Left ventricle myocardium inferior (tissue), 1 donor: ENCODE measurements at places on chromosomes 3 and 15.

GRCh38 chr3:17070161-17070959 lies 185.6 kb downstream of the PLCL2 start:
- peak; percentile 56 for DNase-seq

GRCh38 chr3:52140000-52140399 lies 14.2 kb downstream of the POC1A start:
- peak; percentile 61 for DNase-seq

- DNase-seq = no peak
Measured at GRCh38 chr3:42730706-42731420, 28.3 kb upstream of the HHATL start.

GRCh38 chr3:53161820-53162671 lies 1.0 kb downstream of the PRKCD start:
- DNase-seq = peak; percentile 44

GRCh38 chr3:124372775-124373174 lies 357.5 kb upstream of the UMPS start:
- DNase-seq = no peak

DNA sequence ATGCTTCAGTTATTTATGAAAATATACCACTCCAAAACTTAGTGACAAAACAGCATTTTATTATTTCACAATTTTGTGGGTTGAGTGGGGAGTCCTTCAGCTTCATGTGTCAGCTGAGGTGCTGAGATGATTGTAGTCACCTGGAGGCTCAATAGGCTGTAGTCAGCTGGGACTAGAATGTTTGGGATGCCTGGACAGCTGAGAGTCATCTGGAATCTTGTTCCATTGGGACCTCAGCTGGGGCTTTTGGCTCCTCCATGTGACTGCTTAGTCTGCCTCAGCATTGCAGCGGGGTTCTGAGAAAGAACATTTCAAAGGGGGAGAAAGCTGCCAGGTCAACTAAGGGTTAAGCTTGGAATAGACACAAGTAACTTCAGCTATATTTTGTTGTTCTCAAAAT lies 13.4 kb downstream of the STT3B start:
- DNase-seq = no peak

- DNase-seq = no peak
Measured at GRCh38 chr15:92112180-92112579, 258.7 kb downstream of the SLCO3A1 start.

- no peak for DNase-seq
Measured at GRCh38 chr15:93066224-93066681, 22.8 kb downstream of the RGMA start.

GRCh38 chr3:3016226-3016625 lies 93.9 kb downstream of the IL5RA start:
- no peak for DNase-seq

- peak; percentile 31 for DNase-seq
Measured at GRCh38 chr3:194137506-194138474, 1.8 kb downstream of the HES1 start.

- DNase-seq = no peak
Measured at GRCh38 chr3:129526121-129526900, 2.1 kb upstream of the RHO start.

DNA sequence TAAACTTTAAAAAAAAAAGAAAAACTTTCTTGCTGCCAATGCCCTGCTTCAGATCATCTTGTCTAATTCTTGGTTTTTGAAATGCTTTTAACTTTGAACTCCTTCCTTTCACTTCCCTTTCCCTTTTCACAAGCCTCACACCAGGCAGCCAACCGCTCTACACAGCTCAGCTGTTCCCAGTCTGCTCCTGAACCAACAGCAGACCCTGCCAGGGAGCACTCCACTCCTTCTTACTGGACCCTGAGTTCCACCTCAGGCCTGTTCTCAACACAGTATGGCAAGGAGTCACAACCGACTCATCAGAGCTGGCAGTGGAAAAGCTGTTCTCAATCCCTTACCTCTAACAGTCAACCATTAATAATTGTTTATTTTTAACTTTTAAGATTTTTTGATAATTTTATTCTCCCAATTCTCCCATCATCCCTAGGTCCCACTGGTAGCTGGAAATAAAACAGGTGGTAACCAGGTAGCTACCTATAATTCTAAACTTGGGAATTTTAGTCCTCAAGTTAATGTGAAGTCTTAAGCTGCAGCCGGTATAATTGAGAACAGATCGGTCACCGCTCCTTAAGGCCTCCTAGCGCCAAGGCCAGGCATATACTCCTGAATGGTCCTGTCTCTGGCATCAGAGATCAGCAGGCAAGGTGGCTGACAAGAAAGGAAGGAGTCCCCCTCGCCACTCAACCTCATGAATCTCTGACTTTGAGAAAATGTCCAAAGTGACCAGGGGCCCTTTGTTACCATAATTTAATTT lies 43.9 kb downstream of the BOC start:
- DNase-seq = no peak

- no peak for DNase-seq
Measured at GRCh38 chr15:56369234-56369633, 4.0 kb downstream of the TEX9 start.

- no peak for DNase-seq
Measured at GRCh38 chr3:50132421-50133282, 22.5 kb upstream of the SEMA3F start.

GRCh38 chr3:73547427-73548248 lies 77.1 kb downstream of the PDZRN3 start:
- DNase-seq = no peak

DNA sequence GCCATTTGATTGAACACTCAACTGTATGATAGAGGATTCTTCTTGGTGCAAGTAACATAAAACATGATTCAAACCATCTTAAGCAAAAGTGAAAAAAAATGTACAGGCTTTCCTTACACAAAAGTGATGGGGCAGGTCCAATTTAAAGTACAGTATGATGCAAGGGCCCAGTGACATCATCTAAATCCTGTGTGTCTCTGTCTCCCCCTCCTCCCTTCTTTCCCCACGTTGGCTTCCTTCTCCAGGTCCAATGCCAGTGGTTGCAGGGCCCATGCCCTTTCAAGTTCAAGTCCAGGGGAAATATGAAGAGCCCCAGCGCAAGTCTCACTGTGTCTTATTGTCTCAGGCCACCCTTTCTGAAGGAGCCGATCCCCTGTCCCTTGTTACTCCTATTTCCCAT lies 332.3 kb downstream of the SHQ1 start:
- no peak for DNase-seq

DNA sequence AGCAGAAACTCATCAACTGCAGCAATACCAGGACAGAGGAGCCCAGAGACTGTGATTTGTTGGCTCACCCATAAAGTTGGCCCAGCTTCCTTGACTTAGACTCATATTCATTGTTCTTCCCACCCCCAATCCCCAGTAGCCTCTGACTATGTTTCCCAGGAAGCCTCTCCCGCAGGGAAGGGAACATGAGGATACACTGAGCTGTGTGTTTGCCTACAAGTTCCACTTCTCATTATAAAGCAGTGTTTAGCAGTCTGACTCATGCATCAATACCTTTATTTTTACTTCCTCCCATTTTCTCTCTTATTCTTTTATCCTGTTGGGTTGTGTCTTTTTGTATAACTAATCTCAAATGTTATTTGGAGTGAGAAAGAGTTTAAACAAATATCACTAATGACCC lies 111.6 kb upstream of the PHLDB2 start:
- DNase-seq = no peak

GRCh38 chr3:155963570-155963969 lies 93.1 kb downstream of the GMPS start:
- no peak for DNase-seq

DNA sequence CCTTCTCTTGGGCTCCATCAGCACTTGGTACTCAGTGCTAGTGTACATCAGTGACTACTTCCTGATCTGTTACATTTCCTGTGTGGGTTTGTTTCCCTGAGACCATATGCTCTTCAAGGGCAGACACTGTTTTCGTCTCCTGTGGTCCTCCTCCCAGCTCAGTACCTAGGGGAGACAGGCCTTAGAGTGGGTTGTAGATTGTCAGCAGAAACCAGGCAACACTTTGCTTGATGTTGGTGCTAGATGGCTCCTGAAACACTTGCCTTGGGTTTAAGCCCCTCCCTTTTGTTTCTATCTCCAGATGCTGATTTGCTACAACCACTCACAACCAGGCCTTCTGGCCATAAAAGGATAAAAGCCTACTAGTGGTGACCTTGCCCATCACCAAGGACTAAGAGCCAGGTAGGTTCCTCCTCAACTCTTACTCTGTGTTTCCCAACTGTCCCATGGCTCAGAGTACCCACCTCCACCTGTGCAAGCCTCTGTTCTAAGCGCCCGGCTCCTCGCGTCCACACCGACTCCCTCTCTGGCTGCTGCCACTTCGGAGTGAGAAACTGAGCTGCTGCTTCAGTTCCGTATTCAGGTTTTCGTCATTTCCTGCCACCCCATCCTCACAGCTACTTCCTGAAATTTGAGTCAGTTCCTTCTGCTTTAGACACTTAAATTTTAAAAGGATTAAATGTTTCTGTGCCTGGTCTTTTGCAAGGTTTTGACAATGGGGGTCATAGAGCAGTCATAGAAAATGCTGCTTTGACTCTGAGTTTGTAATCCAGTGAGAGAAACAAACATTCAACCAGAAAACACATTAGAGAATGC lies at the start of gene HCLS1:
TSS of gene HCLS1 (minus strand) at position 548 of the 816 bp plus-strand sequence. CDS start 2,556 bp downstream, outside the sequence.
- DNase-seq = peak; percentile 34

DNA sequence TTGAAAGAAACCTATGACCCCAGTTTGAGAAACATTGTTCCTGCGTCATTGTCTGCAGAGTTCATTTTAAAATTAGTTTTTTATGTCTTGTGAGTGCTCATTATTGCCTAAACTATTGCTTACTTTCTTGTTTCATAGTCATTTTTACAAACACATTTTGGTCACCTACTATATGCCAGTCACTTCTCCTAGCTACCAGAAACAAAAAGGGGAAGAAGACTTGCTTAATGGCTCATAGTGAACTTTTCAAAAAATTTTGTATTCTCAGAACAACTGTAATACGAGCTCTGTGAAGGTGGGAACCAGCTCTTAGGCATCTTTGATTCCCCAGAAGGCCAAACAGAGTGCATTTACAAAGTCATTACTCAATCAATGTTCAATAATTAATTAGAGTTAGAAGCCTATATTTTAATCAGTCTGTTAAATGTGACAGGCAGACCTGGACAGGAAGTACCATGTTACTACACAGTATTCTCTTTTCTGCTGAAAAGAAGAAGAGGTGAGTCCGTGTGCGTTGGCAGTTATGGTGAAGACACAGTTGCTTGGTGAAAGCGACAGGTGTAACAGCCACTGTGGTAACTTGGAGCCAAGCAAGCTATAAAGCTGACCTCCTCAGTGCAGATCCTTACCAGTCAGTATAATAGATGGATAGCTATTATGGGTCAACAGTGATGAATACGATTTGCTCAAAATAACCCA lies 46.6 kb downstream of the DPPA2 start:
- no peak for DNase-seq

- no peak for DNase-seq
Measured at GRCh38 chr3:107643038-107643883, 120.5 kb downstream of the BBX start.

GRCh38 chr3:27312044-27312668 lies 57.0 kb downstream of the NEK10 start:
- DNase-seq = no peak

DNA sequence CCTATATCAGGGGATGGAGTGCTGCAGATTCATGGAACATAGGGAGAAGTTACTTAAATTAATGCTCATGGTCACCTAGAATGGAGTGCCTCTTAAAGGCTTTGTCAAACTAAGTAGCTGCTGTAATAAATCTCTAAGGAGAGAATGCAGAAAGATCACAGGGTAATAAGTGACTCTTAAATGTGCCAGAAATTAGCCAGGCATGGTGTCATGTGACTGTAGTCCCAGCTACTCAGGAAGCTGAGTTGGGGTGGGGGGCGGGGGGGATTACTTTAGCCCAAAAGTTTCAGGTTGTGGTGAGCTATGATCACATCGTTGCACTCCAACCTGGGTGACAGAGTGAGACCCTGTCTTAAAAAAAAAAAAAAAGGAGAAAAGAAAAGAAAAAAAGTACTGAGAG lies 90.9 kb upstream of the ASB14 start:
- no peak for DNase-seq

DNA sequence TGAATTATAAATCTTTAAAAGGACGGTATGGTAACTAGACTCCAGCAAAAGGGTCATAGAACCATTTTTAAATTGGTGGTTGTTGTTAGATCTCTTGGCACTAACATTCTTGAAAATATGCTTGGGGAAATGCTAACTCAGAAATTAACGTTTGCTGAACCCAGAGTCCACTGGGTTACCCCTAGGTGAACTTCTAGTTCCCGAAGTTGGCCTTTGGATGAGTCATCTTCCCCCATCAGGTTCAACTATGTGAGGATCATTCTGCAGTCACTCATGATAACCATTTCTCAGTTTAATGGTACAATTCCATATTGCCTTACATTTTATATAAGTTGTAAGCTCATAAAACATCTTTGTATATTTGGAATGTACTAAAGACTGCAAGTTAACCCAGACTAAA lies 204.7 kb downstream of the THSD4 start:
- DNase-seq = no peak

DNA sequence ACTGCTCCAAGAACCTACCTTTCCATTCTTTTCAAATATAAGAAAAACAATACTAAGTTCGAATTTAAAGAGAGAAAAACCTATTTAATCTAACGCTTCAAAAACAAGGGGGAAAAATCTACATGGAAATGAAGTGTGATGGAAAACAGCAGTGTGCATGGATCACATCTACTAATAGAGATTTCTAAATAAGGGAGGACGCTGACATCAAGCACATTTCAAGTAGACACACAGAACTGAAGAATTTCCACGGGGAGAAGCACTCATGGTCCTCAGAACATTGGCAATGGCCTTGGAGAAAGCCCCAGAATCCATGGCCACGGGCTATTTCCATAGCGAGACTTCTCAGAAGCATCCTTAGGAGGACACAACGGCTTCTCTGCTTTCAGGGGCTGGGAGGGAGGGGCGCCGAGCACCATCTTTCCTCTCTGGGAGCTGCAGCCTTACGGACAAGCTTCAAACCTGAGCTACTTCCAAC lies 1.0 kb downstream of the TASOR start:
- DNase-seq = no peak

DNA sequence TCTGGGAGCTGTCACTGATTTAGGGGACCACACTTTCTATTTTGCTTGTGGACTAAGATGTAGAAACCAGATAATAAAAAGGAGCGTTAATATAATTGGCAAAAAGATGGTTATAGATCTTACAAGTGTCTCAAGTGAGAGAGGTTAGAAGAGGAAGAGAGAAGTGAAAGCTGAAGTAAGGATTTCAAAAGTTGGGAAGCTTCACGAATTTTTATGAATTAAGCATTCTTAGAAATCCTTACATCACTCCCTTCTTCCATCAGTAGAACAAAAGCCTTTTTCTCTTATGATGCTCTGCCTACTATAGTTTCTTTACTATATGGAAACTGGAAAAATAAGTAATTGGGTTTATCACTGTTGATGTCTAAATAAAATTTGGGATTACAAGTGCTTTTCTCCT lies 146.5 kb downstream of the FNDC3B start:
- DNase-seq = no peak

DNA sequence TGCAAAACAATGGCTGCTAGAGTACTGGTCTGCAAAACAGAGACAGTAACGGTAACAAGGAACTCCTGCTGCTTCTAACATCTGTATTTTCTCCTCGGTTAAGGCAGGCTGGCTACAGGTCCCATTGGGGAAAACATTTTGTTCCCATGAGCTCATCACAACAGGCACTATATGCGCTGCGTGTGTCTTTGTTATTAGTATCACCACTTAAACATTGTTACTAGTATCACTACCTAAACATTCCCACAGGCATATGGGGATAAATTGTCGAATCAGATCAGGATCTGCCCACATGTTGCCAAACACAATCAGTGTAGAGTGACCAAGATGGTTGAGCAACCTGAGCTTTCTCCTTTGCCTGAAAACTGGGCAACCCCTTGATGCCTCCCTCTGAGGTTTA lies 77.2 kb downstream of the TOP2B start:
- DNase-seq = no peak

- DNase-seq = peak; percentile 22
Measured at GRCh38 chr3:72338942-72339669, 509.1 kb downstream of the SHQ1 start.
